ENCODE measurements at places on chromosomes 2 and 18.

- H3K36me3 ChIP-seq: no peaks in the 10 kb centered on the region
- no peaks in the 10 kb centered on the region for H3K4me1 ChIP-seq
- H3K27ac ChIP-seq: no peak overlapping the region
- H3K27me3 ChIP-seq: peaks cover 9% of the 10 kb centered on the region
Measured at GRCh38 chr2:126828051-126828450, 70.6 kb upstream of the TEX51 start.

DNA sequence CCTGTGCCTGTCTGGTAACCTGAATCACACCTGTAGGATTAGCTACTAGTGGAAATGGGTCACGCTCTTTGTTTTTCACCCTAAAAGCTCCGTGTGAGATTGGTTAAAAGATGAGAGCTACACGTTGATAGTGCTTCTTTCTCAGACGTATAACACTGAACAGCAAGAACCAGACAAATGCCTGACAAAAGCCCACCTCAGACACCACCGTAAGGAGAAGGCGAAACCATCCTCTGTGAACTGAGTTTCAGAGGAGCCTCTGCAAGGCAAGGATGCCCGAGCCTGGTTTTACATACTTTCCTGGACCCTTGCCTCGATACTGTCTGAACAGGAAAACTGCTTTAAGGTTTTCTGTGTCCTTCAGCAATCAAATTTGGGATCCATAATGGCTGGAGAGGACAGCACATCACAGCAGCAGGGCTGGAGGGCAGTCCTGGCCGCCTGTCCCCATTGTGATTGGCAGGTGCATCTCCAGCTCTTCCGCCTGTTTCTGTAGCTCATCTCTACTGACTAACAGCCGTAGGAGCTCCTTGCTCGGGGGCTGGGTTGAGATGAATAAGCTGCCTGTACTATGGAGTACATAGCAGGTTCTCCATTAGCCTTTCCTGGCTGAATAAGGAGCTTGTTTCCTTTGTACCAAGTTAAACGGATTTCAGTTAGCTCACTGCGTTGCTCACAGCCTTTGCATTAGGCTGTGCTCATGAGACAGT is 155.5 kb downstream of the MYT1L start:
- no peak overlapping the region for H3K4me3 ChIP-seq
- no peak for DNase-seq
- H3K27ac ChIP-seq: no peak overlapping the region
- no peaks in the 10 kb centered on the region for H3K36me3 ChIP-seq

GRCh38 chr2:118089139-118089800 is 999 bp downstream of the INSIG2 start:
- H3K36me3 ChIP-seq: no peaks in the 10 kb centered on the region
- peak overlapping the region; percentile 93 for H3K4me3 ChIP-seq
- peaks cover 6% of the 10 kb centered on the region for H3K4me1 ChIP-seq

DNA sequence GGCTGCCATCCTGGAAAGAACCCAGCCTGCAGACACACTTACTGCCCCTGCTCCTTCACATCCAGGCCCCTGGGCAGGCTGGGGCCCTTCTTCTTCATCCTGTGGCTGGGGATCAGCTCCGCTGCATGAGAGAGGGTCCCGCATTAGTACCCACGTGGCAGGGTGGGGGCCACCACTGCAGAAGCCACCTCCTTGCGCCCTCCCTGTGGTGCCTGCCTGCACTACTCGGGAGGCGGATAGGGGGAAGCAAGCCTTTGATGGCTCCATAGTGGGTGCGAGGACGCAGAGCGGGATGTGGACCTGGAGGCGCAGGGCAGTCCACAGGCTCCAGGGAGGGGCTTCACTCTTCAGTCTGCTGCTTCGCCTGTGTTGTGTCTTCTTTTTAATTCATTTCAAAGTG is 46.7 kb downstream of the GPC1 start:
- H3K27ac ChIP-seq: no peak overlapping the region
- no peaks in the 10 kb centered on the region for H3K4me1 ChIP-seq
- no peak for DNase-seq
- peaks cover 10% of the 10 kb centered on the region for H3K27me3 ChIP-seq

- H3K4me1 ChIP-seq: peaks cover 28% of the 10 kb centered on the region
- no peak for DNase-seq
- no peak overlapping the region for H3K27ac ChIP-seq
- no peak overlapping the region for H3K4me3 ChIP-seq
- H3K27me3 ChIP-seq: no peaks in the 10 kb centered on the region
Measured at GRCh38 chr2:18701546-18701945, 112.2 kb upstream of the NT5C1B start.

- no peak overlapping the region for H3K4me3 ChIP-seq
- peaks cover 45% of the 10 kb centered on the region for H3K4me1 ChIP-seq
- no peak for DNase-seq
- H3K27me3 ChIP-seq: peaks cover 2% of the 10 kb centered on the region
- H3K36me3 ChIP-seq: no peaks in the 10 kb centered on the region
Measured at GRCh38 chr2:224141304-224141703, 102.2 kb upstream of the SERPINE2 start.
